Fibroblast of skin of left biceps (primary cell): ENCODE measurements at places on chromosomes 4 and X.
A peak's percentile ranks its signal among the peaks of the same experiment; 100 is the strongest.

GRCh38 chr4:2259036-2259540 is 2.8 kb downstream of the MXD4 start:
- no peak for DNase-seq

DNA sequence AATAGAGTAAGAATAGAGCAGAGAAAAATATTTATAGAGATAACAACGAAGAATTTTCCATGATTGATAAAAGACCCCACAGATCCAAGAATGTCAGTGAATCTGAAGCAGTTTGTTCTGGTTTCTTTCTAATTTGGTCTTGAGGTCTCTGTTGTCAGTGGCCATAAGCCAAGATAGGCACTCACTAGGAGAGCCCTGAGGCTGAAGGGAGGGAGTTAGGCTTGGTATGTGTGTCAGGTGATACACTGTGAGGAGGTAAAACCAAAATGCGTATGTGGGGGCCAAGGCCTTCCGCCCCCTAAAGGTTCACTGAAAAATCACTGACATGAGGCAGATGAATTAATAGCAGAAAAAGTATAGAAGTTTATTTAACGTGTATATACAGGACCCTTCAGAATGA is 382.3 kb upstream of the HTR2C start:
- no peak for DNase-seq

GRCh38 chrX:153862369-153863250 is 23.4 kb downstream of the L1CAM start:
- no peak for DNase-seq

GRCh38 chr4:40334591-40335524 is at the start of gene CHRNA9:
Gene CHRNA9 (plus strand): TSS chr4:40335333. CDS start chr4:40335468, 135 bp downstream.
- DNase-seq: no peak

DNA sequence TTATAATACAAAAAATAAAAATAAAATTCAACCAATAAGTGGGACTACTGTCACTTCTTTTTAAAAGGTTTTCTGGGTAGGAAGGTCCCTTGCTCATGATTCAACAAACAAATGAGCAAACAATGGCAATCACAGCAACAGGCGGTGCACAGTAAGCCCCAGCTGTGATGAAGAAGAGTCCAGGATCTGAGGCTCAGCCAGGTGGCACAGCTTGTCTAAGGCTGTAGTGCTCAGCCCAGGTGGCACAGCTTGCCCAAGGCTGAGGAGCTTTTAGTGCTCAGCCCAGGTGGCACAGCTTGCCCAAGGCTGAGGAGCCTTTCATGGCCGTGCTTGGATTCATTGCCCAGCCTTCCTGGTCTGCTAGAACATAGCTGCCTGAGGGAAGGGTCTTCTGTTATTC is 75.0 kb downstream of the ZFYVE28 start:
- DNase-seq: no peak

GRCh38 chr4:11715753-11716521 is 287.2 kb upstream of the HS3ST1 start:
- DNase-seq: no peak

DNA sequence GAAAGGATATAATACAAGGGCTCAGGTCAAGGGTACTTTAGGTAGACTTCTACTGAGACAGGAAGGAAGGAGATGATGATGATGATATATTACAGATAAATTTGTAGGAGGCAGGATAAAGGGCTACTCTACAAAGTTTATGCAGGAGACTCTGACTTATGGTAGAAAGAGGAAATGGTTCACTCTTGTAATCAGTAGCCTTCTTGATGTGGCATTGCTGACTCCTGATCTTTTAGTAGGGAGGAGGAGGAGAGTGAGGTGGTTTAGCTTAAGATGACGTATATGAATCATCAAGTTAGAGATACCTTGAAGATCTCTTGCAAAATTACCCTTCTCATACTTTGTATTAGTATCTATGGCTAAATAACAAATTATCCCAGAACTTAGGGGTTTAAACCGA is 4.7 kb downstream of the BLTP1 start:
- no peak for DNase-seq

DNA sequence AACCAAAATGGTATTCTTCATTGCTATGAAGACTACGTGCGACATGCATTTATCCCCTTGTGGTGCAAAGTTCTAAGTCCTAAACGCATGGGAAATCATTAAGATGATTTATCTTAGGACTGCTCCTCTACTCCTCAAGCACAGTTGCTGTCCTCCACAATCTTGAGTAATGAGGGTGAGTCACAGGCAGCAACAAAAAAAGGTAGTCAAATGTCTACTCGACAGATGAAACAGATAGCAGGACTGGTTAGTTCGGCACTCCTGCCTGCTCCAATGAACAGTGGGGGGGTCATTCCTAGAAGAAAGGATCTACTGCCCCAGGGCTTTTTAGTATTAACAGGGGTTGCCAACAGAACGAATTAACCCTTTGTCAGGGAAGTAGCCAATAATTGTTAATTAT is 233.7 kb upstream of the FGF13 start:
- DNase-seq: no peak

DNA sequence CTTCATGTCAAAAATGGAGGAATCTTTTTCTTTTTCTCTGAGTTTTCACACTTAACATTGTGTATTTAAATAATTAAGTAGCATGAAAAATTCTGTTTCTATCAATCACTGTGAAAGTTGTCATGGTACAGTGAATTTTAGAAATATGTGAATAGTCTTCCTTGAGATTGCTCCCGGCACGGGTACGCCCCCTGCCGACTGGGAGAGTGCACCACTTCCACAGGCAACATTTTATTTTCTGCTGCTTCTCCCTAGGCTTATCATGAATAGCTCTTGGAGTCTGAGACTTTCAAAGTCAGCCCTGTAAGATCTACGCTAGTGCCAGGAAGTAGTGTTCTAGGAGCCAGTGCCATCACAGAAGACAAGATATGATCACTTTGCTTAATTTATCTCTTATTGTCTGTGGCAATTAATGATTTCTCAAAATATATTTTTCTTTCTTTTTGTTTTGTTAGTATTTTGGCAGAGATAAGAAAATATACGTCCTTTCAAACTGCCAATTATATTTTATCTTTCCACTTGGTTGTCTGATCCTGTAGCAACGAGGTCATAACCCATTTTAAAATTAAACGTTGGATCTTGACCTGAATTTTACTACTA is 763.8 kb upstream of the AADAT start:
- peak; percentile 10 for DNase-seq

GRCh38 chrX:48801280-48802088 is at the start of gene HDAC6:
Gene HDAC6 (plus strand): TSS chrX:48802067. CDS start chrX:48802693, 626 bp downstream.
- DNase-seq: peak; percentile 96

- DNase-seq: no peak
Measured at GRCh38 chr4:79294064-79294463, 31.8 kb downstream of the NAA11 start.

GRCh38 chr4:59945277-59945676 is 1254.8 kb upstream of the ADGRL3 start:
- DNase-seq: no peak

- DNase-seq: no peak
Measured at GRCh38 chr4:120132935-120133334, 66.3 kb upstream of the MAD2L1 start.

GRCh38 chr4:148901075-148901705 is 459.0 kb upstream of the NR3C2 start:
- DNase-seq: no peak

DNA sequence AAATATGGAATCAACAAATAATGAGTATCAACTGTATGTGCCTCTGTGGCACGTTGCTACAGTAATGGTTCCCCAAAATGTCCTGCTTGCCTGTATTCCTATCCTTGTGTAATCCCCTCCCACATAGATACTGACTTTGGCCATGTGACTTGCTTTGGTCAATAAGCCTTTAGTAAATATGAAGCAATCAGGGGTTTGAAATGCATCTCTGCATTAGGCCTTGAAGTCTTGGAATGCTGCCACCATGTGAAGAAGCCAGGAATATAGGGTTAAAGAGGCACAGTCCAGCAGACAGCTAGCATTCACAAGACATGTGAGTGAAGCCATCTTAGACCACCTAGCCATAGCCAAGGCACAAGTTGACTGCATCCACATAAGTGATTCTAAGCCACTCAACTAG is 190.9 kb downstream of the GABRB1 start:
- no peak for DNase-seq

- peak; percentile 10 for DNase-seq
Measured at GRCh38 chrX:34578237-34578636, 78.8 kb downstream of the TMEM47 start.

DNA sequence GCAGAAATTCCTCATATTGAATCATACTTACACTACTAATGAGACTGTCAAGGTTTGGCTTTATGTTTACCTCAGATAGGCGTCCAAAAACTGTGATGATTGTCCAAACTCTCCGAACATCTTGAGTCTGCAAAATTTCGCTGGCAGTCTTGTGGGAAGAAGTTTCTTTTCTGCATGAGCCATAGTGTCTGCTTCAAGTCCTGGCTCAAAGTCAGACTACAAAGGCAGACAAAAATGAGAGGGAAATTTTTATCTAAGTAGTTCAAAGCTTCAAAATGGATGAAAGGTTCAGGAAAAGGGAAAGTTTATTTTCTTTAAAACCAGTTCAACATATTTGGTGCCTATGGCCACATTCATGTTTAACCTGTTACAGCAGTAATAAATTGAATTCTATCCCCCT is 40.7 kb downstream of the PALLD start:
- DNase-seq: no peak

DNA sequence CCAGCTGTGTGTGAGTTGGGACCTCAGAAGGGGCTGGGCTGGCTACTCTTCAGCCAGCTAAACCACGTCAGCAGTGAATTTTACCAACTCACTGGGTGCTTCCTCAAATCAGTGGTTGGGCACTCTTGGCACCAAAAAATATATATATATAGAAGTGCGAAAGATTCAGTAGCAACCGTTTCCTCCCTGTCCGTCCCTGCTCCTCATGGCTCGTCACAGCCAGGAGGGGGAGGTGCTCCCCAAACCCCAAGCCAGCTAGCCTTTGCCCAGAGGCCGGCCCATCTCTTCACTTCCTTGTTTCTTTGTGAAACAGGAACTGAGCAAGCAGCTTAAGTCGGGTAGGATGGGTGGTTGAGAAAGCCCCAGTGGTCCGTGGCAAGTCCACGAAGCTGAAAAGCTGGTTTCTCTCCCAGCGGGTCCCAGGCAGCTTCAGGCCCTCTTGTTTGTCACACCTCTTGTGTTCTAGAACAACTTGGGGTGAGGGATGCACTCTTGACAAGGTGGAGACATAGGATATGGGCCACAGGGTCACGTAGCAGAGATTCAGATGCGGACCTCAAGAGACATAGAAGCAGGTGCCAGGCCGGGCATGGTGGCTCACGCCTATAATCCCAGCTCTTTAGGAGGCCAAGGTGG is 6.8 kb upstream of the SASH3 start:
- DNase-seq: no peak

- DNase-seq: no peak
Measured at GRCh38 chrX:96447161-96447560, 237.5 kb upstream of the DIAPH2 start.

GRCh38 chr4:40594261-40595178 is 35.1 kb downstream of the RBM47 start:
- DNase-seq: peak; percentile 65

GRCh38 chr4:176675810-176676209 is 116.9 kb downstream of the VEGFC start:
- no peak for DNase-seq

GRCh38 chr4:94339779-94340178 is 2.9 kb downstream of the HPGDS start:
- DNase-seq: no peak

- DNase-seq: no peak
Measured at GRCh38 chr4:62156205-62156604, 956.1 kb downstream of the ADGRL3 start.

- no peak for DNase-seq
Measured at GRCh38 chr4:20383969-20384368, 132.3 kb downstream of the SLIT2 start.

DNA sequence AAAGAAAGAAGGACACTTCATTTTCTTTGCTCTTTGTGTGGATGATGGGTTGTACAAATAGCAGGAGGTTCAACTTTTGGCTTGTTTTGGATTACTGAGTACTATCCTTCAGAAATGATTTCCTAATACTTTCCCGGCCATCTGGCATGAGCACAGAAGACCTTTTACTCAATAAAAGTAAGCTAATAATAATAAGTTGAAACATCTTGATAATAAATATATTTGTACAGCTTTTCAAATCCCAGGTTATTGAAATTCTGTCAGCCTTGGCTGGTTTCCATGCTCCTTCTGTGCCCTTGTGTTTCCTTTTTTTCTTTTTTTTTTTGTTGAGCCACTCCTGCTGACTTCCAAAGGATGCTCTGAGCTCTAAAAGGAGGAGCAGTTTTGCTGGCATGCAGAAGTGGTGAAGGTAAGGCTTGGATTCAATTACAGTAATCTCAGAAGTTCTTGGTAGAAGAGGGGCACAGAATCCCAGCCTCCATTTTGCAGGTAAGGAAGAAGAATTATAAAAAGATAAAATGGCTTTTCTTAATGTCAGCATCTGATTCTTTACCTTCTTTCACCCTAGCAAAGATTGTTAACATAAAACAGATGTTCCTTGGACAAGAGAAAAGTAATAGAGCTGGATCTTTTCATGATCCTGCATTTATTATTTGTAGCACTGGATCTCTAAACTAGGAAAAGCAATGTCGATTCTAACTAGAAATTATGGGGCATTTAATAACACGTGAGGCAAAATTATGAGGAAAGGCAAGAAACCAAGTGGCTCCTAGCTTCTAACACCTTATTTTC is 31.9 kb downstream of the REPS2 start:
- no peak for DNase-seq

- no peak for DNase-seq
Measured at GRCh38 chr4:121189326-121190215, 25.4 kb upstream of the TNIP3 start.

DNA sequence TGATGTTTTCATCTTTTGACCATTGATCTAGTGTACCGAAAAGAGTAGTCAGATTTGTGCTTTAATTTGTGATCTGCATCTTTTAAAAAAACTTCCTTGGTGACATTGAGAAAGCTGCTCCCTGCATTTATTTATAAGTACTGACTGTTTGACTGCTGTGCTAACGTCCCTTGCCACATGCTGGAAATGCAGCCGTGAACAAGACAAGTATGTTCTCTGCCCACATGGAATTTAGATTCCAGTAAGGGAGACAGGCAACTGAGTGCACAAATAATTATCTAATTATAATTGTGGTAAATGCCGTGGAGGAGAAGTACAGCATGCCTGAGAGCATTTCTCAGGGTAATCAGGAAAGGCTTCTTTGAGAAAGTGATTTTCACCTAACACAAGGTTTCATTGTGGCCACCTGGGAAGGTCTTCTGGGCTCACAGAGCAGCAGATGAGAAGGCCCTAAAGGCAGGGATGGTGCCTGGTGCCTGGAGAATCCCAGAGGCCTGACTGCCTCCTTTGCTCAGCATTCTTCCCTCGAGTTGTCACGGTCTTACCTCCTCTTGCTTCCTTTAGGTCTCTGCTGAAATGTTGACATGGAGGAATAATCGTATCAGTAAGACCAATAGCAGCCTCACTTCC is 55.8 kb downstream of the PTTG2 start:
- DNase-seq: no peak

GRCh38 chr4:133156096-133156495 is 7.0 kb downstream of the PCDH10 start:
- no peak for DNase-seq

DNA sequence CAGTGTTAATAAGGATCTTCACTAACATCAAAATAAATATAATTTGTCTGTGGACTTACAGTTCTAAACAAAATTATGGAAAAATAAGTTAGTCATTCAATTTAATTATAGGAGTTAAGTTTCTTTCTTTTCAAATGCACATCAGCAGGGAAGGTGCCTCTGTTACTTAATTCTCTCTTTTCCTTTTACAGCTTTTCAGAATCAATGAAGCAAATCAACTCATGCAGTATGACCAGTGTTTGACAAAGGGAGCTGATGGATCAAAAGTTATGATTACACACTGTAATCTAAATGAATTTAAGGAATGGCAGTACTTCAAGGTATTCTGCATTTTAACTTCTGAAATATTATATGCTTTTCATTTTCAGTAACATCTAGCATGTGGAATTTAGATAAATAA is 15.9 kb downstream of the HMGB2 start:
- no peak for DNase-seq

- DNase-seq: no peak
Measured at GRCh38 chr4:155668707-155669220, 2.1 kb downstream of the GUCY1A1 start.
